ENCODE measurements at places on chromosomes 13 and 19.

GRCh38 chr19:1017115-1017905 is 3.6 kb downstream of the TMEM259 start:
- DNase-seq = no peak

GRCh38 chr13:63274772-63275171 is 1859.1 kb upstream of the PCDH20 start:
- no peak for DNase-seq

DNA sequence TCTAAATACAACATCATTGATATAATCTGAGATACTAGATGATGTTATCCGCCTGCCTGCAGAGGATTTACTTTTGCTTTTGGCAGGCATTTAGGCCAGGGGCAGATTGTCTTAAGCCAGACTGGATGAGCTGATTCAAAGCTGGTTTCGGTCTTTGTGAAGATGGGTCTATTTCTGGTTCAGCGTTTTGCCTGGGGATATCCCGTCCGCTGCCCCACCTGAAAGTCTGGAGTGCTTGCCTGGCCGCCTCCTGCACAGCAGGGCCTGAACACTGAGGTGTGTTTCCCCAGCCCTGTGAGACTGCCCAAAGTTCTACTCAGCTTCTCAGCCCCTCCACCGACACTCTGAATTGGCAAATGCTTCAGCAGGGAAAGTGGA is 149.7 kb downstream of the KATNAL1 start:
- no peak for DNase-seq

DNA sequence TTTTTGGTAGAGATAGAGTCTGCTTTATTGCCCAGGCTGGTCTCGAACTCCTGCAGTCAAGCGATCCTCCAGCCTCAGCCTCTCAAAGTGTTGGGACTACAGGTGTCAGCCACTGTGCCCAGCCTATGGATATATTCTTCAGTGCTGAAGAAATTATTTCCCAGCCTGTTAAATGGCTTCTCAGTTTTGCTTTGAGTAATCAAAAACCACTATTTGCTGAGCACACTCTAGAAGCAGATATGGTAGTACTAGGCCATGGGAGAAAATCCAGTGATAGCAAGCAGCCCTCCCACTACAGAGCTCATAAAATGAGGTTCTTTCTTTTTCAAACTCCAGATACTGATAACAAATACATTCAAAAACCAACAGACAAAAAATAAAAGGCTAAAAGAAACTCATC is 80.6 kb upstream of the CLDN10 start:
- no peak for DNase-seq

- DNase-seq = no peak
Observed at GRCh38 chr13:87677496-87678371, 6.6 kb downstream of the SLITRK5 start.

- DNase-seq = no peak
Observed at GRCh38 chr19:34590228-34590627, 86.7 kb downstream of the SCGB2B2 start.

GRCh38 chr13:113497217-113497616 is 6.7 kb upstream of the DCUN1D2 start:
- DNase-seq = no peak

DNA sequence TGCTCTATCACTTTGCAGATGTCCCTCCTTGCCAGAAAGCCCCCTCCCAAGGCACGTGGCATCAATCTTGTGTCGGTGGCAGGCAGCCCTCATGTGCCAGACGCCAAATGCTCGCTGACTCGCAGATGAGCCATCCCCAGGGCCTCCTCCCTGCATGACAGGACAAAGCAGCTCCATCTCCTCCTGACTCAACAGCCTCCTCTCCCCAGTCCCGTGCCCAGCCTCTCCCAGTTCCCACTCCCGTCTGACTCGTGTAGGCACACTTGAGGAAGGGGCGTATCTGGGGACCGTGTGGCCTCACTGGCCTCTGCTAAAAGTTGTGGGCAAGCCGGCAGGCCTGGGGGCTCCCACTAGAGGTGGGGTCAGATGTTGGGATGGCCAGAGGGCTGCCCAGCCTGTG is 133.6 kb downstream of the STK24 start:
- no peak for DNase-seq

DNA sequence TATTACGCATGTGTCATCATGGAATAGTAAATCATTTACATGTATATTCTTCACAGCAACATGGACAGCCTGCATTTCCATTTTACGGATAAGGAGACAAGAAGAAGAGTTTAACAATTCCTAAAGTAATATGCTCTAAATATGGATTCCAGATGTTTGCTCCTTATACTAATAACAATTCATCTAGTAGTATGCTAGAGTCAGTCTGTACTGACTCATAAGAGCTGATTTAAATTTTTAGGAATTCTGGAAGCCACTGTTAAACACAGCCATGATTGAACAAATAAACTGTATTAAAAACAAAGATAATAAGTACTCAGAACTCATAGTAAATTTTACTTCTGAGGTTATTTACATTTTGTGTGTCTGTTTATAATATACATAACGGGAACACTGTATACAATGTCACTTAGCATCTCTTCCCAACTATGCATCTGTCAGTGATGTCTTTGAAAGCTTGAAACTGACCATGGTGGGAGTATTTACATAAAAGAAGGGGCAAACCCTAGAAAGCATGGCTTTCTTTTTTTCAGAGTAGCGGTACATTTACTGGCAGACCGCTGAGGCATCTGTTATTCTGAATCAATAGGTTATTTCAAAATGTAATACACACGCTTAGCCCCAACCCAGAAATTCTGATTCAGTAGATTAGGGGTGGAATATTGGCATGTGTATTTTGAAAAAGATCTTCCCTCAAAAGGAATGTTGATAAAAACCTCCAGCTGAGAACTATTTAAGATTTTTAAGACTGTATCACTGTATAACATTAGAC is 12.9 kb downstream of the ZC3H13 start:
- DNase-seq = no peak

- no peak for DNase-seq
Observed at GRCh38 chr13:111662451-111662850, 342.0 kb downstream of the TEX29 start.

- no peak for DNase-seq
Observed at GRCh38 chr13:53121131-53121773, 92.6 kb downstream of the OLFM4 start.

DNA sequence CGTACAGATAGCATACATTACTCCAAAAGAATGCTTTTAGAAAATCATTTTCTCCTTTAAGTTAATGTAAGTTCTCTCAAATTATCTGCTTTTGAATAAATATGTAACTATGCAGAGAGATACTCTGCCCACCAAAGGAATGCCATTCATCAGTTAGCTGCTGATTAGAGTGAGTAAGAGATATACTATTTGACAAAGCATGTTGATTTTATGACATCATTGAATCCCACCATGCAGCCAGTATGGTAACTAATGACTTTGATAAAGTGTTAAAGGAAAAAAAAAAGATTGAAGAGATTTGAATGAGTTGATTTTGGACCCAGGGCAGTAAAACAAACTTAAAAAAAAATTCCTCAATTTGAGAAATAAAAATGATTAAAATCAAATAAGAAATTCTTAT is 521.5 kb downstream of the SLITRK6 start:
- no peak for DNase-seq
